Mononuclear cell (primary cell): ENCODE measurements at places on chromosomes 6 and 20. TPM values are rescaled to one million over a fixed set of nuclear protein-coding genes. Genes with fewer than 3 reads are reported as not detected.

Gene PNPLA1
- total RNA-seq: 1.2 TPM

Gene HCRTR2
- not detected for total RNA-seq

Gene ME1
- 1.3 TPM for total RNA-seq

Gene SLCO4A1
- 0.73 TPM for total RNA-seq

Gene SYCP2
- total RNA-seq: 1.8 TPM

Gene LY86
- 64.5 TPM for total RNA-seq

Gene BMP6
- total RNA-seq: 7.7 TPM

Gene MEI4
- total RNA-seq: 0.10 TPM

Gene LRFN2
- total RNA-seq: 0.21 TPM

Gene ACTL10
- 0.42 TPM for total RNA-seq
